Calu3 (cell line): ENCODE measurements at places on chromosomes 2 and 18.
A peak's percentile ranks its signal among the peaks of the same experiment; 100 is the strongest.

GRCh38 chr2:113257516-113258264, 21.0 kb downstream of the PAX8 start:
- DNase-seq = no peak

DNA sequence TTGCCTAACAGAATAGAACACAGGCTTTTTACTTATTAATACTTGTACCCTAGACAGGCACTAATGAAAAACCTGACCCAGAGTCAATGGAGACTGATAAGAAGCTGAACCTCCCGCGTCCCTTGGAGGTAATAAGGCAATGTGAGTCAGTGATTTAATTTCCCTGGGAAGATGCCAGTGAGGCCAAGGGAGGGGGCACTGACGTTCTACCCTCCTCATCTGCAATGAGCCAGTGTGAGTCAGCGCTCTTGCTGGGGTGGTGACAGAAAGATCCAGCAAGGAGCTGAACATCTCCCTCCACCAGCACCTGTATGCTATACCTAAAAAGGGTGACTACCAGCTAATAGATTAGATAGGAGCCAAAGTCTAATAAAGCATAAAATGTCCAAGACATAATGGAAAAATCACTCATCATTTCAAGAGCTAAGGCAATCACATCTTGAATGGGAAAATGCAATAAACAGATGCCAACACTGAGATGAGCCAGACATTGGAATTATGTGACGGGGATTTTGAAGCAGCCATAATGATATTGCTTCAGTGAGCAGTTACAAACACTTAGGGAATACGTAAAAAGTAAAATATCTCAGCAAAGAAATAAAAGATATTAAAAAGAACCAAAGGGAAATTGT, 116.9 kb downstream of the TPGS2 start:
- peak; percentile 25 for DNase-seq

DNA sequence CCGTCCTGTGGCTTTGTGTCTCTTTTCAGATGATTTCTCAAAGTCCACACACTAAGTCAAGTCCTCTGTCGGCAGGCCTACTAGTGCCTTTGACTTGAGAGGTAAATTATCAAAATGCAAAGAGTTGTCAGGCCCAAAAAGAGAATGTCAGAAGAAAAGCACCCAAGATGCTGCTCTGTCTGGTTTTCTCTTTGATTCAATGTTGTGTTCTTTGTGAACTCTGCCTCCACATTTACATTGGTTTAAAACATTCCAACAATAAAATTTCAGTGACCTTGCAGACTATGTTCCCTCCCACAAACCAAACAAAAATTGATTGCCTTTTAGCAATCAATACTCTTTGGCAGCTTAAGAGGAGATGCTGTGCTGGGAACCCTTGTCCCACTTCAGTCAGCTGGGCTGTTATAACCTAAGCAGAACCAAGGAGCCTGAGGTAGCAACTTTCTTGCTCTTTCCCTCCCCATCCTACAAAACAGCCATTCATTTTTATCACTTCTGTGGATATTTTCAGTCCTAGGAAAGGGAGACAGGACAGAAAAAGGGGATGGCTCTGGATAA, 19.6 kb upstream of the SATB2 start:
- DNase-seq = no peak

GRCh38 chr2:189880429-189880828, 96.2 kb downstream of the PMS1 start:
- no peak for DNase-seq

DNA sequence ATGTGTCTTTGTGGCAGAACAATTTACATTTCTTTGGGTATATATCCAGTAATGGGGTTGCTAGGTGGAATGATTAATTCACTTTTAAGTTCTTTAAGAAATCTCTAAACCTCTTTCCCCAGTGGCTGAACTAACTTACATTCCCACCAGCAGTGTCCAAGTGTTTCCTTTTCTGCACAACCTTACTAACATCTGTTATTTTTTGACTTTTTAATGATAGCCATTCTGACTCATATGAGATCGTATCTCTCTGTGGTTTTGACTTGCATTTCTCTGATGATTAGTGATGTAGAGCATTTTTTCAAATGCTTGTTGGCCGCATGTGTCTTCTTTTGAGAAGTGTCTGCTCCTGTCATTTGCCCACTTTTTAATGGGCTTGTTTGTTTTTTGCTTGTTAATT, 43.1 kb upstream of the PTH2R start:
- DNase-seq = no peak

- no peak for DNase-seq
Measured at GRCh38 chr2:54772531-54772930, 49.1 kb downstream of the EML6 start.

- DNase-seq = no peak
Measured at GRCh38 chr18:40866013-40866645, 1088.9 kb upstream of the PIK3C3 start.

GRCh38 chr2:21924640-21925285, 801.0 kb downstream of the TDRD15 start:
- no peak for DNase-seq

DNA sequence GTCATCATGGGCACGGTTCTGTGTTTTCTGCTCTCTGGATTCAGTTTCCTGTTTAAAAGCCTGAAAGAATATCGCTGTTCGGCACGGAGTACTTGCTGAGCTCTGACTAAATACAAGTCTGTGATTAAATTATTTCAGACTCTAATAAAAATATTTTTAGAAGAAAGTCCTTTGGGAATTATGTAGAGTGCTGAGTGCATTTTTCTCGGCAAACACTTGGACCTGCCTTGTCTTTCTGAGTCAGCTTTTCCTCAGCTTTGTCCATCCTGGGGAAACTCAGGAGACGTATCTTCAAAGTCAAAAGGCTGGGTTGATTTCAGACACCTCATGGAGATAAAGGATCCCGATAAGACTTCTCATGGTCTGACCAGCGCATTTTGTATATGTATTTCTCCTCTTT, 45.9 kb downstream of the IL1R2 start:
- DNase-seq = no peak

GRCh38 chr2:6626401-6627012, 239.2 kb downstream of the CMPK2 start:
- DNase-seq = no peak

DNA sequence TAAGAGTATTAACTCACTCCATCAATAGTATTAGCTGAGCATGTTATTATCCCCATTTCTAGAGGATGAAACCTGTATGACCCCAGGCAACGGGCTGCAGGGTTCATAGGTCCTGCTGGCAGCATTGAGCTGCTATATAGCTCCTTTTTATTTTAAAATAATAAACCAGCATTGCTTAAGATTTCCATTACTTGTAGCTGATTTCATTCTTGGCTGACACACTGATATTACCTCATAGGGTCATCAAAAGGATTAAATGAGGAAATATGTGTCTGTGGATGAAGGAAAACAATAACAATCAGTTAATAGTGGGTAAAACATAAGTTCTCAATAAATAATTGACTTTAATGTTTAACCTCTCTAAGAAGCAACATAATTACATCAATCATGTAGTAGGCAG, 48.3 kb upstream of the NRP2 start:
- no peak for DNase-seq

GRCh38 chr2:73063909-73064875, 7.3 kb downstream of the SFXN5 start:
- no peak for DNase-seq

- DNase-seq = no peak
Measured at GRCh38 chr18:64710105-64710861, 561.4 kb upstream of the LINC00305 start.

- peak; percentile 10 for DNase-seq
Measured at GRCh38 chr2:142112757-142113221, 18.0 kb downstream of the LRP1B start.

DNA sequence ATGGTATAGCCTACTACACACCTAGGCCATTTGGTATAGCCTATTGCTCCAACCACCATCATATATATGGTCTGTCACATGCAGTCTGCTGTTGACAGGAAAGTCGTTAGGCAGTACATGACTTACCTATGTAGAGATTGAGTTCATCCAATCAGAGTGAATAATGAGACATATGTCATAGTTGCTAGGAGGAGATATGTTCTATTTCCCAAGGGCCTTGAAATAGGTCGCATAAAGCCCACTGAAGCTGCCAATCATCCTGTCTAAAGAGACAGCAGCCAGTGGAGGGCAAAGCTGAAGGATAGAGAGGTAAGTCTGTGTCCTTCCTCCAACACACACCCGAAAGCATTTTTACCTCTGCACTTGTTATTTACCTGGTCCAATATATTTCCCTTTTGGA, 263.4 kb downstream of the PTPRM start:
- no peak for DNase-seq

- DNase-seq = no peak
Measured at GRCh38 chr2:239488125-239488524, 87.3 kb upstream of the HDAC4 start.

DNA sequence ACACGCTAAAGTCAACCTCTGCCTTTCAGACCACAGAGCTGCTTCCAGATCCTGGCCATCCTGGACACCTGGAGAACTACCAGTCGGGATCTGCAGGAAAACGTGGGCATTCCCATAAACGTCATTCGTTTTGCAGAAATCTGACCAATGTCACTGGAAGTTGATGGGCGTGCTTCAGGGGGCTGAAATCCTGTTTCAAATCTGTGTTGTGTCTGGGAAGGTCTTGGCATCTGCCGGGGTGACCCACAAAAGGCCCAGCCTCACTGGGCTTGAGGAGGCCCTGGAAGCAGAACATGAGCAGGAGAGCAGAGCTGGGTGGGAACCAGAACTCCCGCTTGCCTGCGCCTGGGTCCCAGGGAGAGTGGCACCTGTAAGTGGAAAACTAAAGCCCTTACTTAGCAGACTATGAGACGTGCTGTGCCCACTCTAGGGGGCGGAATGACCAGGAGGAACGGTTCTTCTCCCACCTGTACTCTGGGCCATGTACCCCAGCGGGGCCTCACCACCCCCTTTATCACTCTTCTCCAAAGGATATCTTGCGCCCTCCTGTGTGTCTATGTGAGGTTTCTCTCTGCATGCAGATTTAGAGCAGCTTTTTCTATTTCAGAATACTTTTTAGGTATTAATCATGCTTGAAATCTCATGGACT, 200.9 kb downstream of the FAM210A start:
- no peak for DNase-seq

GRCh38 chr2:178700136-178700535, 107.1 kb downstream of the TTN start:
- no peak for DNase-seq

GRCh38 chr2:171244970-171245782, 84.5 kb upstream of the TLK1 start:
- DNase-seq = peak; percentile 30

DNA sequence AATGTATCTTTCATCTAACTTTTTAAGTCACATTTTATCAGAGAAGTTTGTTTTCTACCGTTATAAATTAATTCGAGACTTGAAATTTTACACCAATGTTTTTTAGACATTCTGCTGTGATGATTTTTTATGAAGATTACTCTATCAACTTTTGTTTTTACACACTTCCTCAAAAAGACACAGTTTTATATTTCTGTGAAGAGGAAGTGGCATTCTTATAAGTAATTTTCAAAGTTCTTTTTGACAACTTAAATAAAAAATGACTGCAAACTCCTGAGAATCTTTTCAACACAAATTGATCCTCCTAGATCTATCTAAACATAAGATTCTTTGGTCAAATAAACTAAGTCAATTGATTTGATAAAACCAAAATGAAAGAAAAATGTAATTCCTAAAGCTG, 13.7 kb downstream of the ANKRD44 start:
- DNase-seq = no peak

- DNase-seq = no peak
Measured at GRCh38 chr18:70822691-70823090, 533.8 kb downstream of the SOCS6 start.

DNA sequence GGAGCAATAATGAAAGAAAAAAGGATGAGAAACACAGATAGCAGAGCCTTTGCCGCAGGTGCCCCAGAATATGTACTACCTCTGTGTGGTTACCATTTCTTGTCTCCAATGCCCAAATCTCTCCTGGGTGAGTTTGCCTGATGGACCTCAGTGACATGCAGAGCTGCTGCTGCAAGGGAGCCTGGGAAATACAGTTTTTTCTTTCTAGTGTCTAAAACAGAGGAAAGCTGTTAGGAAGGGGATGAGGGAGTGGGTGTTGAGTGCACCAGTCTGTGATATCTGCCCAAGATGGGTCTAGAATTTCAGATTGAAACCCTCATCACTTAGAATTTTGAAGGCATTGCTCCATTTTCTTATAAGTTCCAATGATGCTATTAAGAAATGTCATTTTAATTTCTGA, 9.9 kb upstream of the MBOAT2 start:
- DNase-seq = no peak

DNA sequence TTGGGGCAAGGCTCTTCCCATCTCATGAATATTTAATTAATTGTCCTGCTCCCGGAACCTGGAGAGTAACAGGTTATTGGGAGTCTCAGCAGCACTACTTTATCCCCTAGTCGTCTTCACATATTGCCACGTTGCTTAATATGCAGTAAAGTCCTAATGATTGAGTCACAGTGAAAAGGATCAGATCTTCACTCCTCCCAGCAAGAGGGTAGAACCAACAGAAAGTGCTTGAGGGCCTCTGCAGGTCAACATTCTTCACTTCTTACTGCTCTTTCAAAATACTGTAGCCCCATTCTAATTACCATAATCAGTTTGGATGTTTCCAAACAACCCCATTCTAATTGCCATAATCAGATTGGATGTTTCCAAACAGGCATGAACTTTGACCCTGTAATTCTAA, 801.0 kb downstream of the LRRTM4 start:
- no peak for DNase-seq

DNA sequence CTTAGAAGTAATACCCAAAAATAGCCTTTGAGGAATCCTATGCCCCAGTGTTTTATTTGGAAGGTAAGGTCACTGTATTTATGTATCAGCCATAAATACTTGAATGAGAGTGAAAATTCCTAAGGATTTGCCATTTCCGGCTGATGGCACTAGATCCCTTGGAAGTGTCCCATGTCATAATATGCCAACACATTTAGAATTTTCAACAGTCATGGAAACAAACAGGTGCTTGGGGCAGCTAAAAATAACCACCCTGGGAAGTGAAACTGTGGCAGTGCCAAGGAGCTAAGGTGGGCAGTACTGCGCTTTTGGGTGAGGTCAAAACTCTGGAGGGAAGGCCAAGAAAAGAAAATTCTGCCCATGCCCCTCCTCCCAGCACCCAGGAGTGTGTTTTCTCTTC, 80.2 kb downstream of the TCF7L1 start:
- no peak for DNase-seq
